ENCODE measurements at places on chromosomes 1 and 21. TPM values are rescaled to one million over a fixed set of nuclear protein-coding genes. Genes with fewer than 3 reads are reported as not detected.

The OR2T35 gene
- not detected for total RNA-seq

The LCE1D gene
- total RNA-seq = not detected

The ASPM gene
- 91.3 TPM for total RNA-seq

The BCAR3 gene
- total RNA-seq = 0.96 TPM

The GUCA2B gene
- not detected for total RNA-seq

The FGR gene
- 1.8 TPM for total RNA-seq

DNA sequence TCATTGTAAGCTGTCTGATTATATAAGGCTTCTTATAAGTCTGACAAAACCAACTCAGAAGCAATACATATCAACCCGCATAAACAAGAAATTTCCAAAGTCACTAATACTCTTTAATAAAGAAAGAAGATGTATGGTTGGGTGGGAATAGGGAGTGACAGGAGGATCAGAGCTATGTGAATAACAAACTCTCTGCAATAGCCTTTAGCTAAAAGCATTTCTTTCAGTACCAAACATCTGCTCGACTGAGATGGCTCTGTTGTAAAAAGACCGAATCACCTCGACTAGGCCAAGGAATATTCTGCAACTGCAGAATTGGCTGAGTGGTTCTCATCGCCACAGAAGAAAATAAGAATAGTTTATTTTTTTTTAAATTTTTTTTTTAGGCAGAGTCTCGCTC, 39.3 kb upstream of the MUTYH start:
- no peaks in the 10 kb centered on the region for H3K36me3 ChIP-seq
- peaks cover 14% of the 10 kb centered on the region for H3K4me1 ChIP-seq
- no peak overlapping the region for H3K4me3 ChIP-seq
- no peak for DNase-seq
- no peaks in the 10 kb centered on the region for H3K27me3 ChIP-seq

GRCh38 chr1:184225283-184226099, 161.3 kb upstream of the C1orf21 start:
- H3K27ac ChIP-seq = no peak overlapping the region
- H3K4me1 ChIP-seq = no peaks in the 10 kb centered on the region

DNA sequence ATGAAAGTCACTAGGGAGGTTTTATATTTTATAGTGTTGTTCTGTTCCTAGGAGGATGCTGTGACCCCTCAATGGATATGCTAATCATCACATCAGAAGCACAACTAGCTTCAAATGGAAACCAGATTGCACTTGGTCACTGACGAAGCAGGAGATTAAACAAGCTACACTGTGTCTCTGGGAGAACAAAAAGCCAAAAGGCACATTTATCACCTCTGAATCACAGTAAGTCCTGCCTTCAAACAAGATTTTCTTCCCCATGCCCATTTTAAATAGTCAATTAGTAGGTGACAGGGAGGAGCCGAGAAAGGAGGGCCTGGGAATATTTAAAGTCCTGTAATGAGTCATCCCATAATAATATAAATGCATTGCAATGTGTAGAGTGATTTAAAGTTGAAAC, 38.1 kb downstream of the RGS2 start:
- DNase-seq = no peak
- no peaks in the 10 kb centered on the region for H3K4me1 ChIP-seq
- H3K27me3 ChIP-seq = peaks cover 12% of the 10 kb centered on the region
- H3K27ac ChIP-seq = no peak overlapping the region

- H3K27me3 ChIP-seq = no peaks in the 10 kb centered on the region
- no peak for DNase-seq
- no peaks in the 10 kb centered on the region for H3K36me3 ChIP-seq
- H3K27ac ChIP-seq = no peak overlapping the region
- H3K4me1 ChIP-seq = no peaks in the 10 kb centered on the region
These were observed 250.6 kb upstream of the ZP4 start for GRCh38 chr1:238141353-238141752.

DNA sequence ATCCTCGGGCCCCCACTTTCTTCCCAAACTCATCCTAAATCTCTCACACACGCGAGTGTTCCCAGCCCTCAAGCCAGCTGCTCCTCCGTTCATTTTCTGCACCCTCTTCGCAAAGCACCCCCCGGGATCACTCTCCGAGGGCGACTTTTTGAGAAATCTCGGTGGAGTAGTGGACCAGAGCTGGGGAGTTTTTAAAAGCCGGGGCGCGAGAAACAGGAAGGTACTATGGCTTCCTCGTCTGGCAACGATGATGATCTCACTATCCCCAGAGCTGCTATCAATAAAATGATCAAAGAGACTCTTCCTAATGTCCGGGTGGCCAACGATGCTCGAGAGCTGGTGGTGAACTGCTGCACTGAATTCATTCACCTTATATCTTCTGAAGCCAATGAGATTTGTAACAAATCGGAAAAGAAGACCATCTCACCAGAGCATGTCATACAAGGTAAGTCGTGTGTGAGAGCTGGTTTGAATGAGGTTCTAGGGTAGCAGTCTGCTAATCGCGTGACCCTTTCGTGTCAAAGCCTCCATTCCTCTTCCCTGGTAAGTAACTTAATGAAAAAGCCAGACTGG, 800 bp downstream of the DR1 start:
- peaks cover 26% of the 10 kb centered on the region for H3K4me1 ChIP-seq
- DNase-seq = peak; percentile 63
- no peaks in the 10 kb centered on the region for H3K27me3 ChIP-seq
- peak overlapping the region; percentile 98 for H3K27ac ChIP-seq

DNA sequence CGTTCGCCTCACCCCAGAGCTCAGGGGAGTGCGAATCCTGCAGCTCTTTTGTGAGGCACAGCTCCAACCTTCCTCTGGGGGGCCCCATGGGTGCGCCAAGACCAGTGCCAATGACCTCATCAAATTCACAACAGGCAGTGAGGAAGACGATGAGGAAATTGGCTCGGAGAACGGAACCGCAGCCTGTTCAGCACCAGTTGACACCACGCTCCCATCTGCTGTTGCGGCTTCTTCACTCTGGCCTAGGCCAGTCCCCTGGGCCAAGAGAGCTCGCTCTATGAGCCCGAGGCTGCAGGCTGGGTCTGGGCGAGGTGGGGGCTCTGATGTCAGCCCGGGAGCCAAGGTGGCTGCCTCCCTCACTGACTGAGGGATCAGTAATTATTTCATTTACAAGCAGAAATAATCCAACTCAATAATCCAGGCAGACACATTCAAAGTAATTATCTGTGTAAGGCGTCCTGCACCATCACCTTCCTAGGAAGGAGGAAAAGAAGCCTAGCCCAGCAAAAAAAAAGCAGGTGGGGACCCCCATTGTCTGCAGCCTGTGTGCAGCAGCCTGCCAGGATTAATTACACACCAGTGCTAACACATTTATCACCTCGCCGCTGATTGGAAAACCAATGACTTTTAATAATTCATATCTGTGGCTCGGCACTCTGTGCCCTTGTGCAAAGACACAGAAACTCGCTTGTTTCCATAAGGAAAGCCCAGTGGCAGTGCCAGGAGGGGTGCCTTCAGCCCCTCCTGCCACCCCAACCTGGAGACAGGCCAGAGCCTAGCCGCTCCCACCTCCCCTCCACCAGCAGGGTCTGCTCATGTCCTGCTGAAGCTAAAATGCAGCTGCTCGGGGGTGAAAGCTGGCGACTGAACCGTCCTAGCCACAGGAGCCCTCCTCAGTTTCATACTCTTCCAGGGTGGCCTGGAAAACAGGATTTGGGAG, 1.9 kb downstream of the PLEKHA6 start:
- peaks cover 16% of the 10 kb centered on the region for H3K27me3 ChIP-seq
- no peak overlapping the region for H3K27ac ChIP-seq
- H3K36me3 ChIP-seq = no peaks in the 10 kb centered on the region
- H3K4me1 ChIP-seq = peaks cover 3% of the 10 kb centered on the region
- H3K4me3 ChIP-seq = no peak overlapping the region

- no peak for DNase-seq
- no peak overlapping the region for H3K27ac ChIP-seq
These were observed 339.6 kb downstream of the NUF2 start for GRCh38 chr1:163661391-163661790.
